ENCODE measurements at places on chromosomes 11 and 22. TPM values are rescaled to one million over a fixed set of nuclear protein-coding genes. Genes with fewer than 3 reads are reported as not detected.

GRCh38 chr11:70637949-70638583, 239.7 kb downstream of the CTTN start:
- no peak for DNase-seq

- DNase-seq, result no peak
Measured at GRCh38 chr22:32080904-32081303, 37.8 kb downstream of the SLC5A1 start.

- DNase-seq, result no peak
Measured at GRCh38 chr22:27719036-27719347, 82.6 kb downstream of the MN1 start.

- no peak for DNase-seq
Measured at GRCh38 chr11:126277322-126277721, 5.6 kb upstream of the TIRAP start.

- no peak for DNase-seq
Measured at GRCh38 chr11:16169956-16170847, 186.1 kb downstream of the SOX6 start.

DNA sequence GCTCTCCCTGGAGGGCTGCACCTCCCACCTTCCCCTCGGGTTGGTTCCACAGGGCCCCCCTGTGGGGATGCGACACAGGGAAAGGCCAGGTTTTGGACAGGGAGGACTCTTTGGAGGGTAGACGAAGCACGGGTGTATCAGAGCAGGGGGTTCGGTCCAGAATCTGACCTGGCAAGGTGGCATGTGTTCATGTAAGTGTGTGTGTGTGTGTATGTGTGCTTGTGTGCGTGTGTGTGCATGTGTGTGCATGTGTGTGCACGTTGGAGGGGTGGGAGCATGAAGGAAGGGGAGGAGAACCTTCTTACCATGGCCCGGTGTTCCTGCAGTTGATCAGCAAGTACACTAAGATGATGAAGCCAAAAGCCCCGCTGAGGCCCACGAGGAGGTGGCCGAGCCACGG, 14.7 kb downstream of the IL2RB start:
- DNase-seq, result no peak

- no peak for DNase-seq
Measured at GRCh38 chr11:123062892-123063825, 1.2 kb upstream of the HSPA8 start.

GRCh38 chr22:37249986-37250385, 5.9 kb upstream of the RAC2 start:
- no peak for DNase-seq

DNA sequence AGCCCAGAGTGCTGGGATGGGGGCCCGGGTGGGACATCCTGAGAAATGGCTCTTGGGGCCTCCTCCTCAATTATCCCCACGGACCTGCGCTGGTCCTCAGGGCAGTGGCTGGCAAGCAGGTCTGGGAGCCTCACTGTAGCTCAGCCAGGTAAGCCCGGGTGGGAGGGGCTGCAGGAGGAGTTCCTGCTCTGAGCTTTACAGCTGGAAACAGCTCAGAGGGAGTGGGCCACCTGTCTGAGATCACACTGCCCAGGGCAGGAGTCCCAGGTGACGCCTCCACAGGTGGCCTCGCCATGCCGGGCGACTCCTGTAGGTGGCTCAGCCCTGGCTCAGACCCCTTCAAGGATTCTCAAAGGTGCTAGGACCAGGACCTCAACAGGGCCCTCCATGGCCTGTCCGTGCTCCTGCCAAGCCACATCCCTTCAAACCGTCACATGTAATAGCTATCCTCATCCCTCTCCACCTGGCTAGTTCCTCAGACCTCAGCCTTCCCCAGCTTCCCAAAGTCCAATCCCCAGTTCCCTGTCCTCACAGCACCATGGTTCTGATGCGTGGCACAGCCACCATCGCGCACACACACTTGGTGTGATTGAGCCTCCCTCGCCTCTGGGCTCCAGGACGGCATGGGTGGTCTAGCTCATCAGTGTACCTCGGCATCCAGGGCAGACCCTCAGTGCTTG, 3.6 kb upstream of the TSSK2 start:
- DNase-seq, result no peak

- DNase-seq, result no peak
Measured at GRCh38 chr11:63961608-63962412, 12.6 kb upstream of the COX8A start.

- DNase-seq, result no peak
Measured at GRCh38 chr11:10725114-10725906, 25.7 kb upstream of the CTR9 start.

DNA sequence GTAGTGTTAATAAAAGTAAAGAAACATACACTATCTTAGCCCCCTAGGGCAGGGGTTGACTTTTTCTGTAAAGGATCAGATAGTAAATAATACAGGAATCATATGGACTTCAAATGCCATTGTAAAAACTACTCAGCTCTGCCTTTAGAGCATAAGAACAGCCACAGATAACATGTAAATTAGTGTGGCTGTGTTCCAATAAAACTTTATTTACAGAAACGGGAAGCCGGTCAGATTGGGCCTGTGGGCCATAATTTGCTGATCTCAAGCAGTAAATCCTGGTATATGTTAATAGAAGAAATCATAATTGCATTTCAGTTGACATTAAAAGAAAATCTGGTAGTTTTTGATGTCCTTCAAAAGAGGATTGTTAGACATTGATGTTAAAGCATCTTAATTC, 76.5 kb downstream of the ZC3H12C start:
- no peak for DNase-seq

- no peak for DNase-seq
Measured at GRCh38 chr11:34665077-34665835, 44.4 kb downstream of the EHF start.

DNA sequence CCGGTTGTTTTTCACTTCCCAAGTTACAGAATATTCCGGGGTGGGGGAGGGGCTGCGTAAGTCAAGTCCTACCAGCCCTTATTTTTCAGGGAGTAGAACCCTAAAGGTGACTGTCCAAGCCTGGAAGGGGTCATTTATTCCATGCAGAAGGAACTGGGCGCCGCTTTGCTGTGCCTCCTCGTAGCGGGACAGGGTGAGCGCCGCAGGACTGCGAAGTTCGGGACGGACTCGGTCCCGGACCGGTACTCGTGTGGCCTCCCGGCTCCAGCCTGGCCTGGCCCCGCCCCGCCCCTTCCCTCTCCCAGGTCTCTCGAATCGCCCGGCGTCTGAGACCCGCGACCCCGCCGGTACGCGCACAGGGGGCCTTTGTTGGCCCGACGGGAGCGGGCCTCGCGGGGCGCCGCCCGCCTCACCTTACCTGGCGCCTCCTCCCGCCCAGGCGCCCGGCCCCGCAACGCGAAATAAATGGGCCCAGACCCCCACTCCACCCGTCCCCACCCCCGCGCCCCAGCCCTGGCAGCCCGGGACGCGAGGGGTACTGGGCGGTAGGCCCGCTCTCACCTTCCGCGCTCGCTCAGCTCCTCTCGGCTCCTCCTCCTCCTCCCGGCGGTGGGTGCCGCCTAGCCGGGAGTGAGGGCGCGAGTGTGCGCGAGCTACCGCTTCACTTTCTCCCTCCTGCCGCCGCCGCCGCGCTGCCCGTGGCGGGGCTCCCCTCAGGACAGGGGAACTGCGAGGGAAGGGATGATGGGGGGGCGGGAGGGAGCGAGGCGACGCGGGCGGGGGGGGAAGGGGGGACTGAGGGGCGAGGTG, 698 bp downstream of the PAK1 start:
- DNase-seq, result no peak

DNA sequence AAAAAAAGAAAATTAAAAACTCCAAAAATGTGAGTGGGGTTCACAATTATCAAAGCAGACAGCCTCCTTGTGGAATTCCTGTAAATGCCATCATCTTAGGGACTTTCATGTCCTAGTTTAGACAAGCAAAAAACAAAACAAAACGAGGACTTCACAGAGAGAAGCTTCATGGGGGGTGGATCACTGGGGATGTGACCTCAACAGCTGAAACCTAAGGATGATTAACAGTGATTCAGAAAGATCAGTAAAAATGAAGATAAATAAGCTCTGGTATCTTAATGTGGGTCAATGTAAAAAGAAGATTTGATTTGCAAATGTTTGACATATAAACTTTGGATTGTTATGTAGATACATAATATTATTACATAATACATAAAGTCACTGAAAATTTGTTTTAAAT, 8.1 kb upstream of the OR10W1 start:
- DNase-seq, result no peak

- no peak for DNase-seq
Measured at GRCh38 chr22:48705159-48705916, 1122.3 kb downstream of the BRD1 start.

DNA sequence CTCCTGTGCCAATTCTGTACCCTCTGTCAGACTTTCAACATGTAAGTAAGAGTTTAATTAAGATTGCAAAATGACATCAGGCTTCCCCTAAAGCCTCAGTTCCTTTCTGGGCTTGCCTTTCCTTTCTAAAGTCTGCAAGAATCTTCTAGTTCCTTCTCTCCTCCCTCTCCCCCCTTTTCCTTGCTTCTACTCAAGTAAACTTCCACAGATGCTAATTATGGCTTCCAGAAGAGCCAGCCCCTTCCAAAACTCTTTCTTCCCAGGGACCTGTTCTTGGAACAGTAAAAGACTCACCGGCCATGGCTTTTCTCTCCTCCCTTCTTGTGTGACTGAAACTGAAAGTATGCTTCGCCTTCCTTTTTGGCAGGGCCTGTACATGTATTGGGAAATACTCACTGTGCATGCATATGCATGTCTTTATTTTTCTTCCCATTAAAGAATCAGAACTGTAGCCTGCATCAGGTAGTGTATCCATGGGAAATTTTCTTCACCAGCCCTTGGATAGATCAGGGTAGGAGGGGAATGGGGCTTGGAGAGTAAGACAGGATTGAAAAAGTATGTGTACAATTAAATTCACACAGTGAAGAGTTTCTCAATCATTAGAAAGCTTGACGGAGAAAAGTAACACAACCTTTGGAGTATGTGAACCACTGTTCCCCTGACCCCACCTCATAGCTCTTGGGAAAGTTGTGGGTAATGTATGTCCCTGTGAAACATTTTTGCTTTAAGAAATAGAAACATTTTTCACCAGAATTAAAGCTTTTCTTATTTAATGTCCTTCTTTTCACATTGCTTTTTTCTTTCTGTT, at the start of gene CASP1:
TSS of gene CASP1 (minus strand) at position 332 of the 808 bp plus-strand sequence. CDS start at position 301, 31 bp downstream.
- DNase-seq, result no peak

DNA sequence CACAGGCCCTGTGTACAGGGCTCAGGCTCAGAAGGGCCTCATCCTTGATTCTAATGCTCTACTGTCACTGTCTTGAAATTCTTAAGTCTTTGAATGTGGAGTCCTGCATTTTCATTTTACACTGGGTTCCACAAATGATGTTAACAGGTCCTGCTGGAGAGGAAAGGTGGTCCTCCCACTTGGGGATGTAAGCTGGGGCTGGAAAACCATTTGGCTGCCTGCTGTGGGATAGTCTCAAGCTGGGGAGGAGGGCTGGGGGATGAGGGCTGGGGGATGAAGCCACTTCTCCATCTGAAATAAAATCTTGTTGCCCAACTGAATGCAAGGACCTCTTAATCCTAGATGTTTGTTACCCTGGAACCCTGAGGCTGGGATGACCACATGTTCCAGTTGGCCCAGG, 423.0 kb downstream of the TENM4 start:
- no peak for DNase-seq

GRCh38 chr11:89015614-89016013, 50.2 kb downstream of the GRM5 start:
- no peak for DNase-seq

GRCh38 chr11:44615041-44615755, 49.7 kb downstream of the CD82 start:
- DNase-seq, result no peak

DNA sequence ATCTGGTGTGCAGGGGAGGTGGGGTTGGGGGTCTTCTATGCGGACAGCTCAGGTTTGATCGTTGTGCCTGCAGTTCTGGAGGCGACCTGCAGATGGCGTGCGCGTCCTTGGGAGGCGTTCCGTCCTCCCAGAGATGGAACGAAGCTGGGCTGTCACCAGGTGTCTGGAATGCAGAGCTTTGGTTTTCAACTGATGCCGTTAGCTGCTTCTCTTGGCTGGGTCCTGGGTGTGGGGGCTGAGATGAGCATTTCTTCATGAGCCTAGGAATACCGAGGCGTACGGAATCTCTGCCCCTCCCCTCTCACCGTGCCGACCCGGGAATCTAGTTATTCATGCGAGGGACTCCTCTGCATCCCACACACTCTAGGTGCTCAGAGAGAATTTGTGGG, 98.6 kb downstream of the CEP164 start:
- DNase-seq, result peak; percentile 91

GRCh38 chr11:46143049-46143806, 22.0 kb upstream of the PHF21A start:
- DNase-seq, result no peak

- DNase-seq, result no peak
Measured at GRCh38 chr11:119091178-119091577, 6.5 kb downstream of the HMBS start.

DNA sequence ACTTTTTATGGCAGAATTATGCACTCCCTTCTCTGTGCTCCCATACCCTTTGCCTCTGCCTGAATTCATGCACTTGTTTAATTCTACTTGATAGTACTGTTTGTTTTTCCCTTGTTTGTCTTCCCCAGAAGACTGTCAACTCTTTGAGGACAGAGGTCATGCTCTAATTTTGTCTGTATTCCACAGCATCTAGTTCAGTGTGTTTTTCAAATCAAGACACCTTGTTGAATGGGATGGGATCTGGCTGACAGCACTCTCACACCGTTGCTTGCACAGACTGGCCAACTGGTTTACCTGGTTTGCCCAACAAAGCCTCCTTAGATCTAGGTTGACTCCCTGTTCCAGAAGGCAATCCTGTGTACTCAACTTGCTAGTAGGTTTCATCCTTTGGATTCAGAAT, 121.2 kb upstream of the TIMP3 start:
- no peak for DNase-seq

DNA sequence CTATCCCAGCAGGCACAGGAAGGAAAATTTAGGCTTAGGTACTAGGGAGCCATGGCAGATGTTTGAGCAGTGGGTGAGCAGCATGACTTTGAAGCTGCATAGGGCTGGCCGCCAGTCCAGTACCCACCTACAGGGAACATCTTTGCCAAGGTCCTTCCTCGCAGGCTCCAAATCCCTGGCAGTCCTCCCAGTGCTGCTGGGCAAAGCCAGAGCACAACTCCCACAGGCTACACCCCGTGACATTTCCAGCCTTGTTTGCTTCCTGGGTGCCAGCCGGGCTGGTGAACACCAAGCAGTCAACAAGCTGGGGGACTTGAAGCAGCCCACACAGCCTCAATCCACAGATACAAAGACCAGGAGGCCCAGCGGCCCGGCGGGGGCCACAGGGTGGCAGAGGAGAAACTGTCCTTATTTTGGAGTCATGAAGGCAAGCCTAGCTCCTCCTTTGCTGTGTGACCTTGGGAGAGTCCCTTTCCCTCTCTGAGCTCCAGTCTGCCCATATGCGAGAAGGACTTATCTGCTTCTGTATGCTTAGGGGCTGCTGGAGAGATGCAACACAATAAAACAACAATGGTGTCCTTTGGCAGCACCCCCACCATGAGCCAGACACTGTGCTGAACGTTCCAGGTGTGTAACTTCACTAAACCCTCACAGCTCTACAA, 28.0 kb downstream of the TPST2 start:
- no peak for DNase-seq

GRCh38 chr22:36104988-36105387, 55.6 kb downstream of the APOL3 start:
- no peak for DNase-seq

GRCh38 chr11:96045622-96046456, 121.9 kb upstream of the MTMR2 start:
- peak; percentile 87 for DNase-seq

GRCh38 chr11:33001281-33001680, 14.4 kb upstream of the DEPDC7 start:
- no peak for DNase-seq

Gene PRG3
- total RNA-seq, result not detected

Gene GLB1L2
- total RNA-seq, result 0.21 TPM

Gene ELFN2
- 0.97 TPM for total RNA-seq

Gene VSIG10L2
- total RNA-seq, result not detected

Gene TNKS1BP1
- total RNA-seq, result 152 TPM

Gene SLC25A18
- total RNA-seq, result not detected

Gene FAM227A
- 3.5 TPM for total RNA-seq
